Neural crest cell (in vitro differentiated cells): ENCODE measurements at places on chromosomes 2 and 18. TPM values are rescaled to one million over a fixed set of nuclear protein-coding genes. Genes with fewer than 3 reads are reported as not detected.

DNA sequence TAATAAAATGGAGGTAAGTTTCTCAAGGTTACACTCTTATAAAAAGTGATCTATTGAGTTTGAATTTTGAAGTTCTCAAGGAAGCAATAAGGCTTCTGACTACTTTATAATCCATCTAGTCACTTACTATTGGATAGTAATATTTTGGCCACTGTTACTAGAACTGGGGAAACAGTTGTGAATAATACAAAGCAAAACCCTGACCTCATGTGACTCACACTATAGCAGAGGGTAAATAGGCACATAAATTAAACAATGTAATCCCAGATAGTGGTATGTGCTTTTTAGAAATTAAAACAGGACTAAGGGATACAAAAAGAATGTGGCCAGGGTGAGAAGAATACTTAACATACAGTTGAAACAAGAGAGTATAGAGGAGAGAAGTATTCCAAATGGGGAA, 78.6 kb downstream of the CALCRL start:
- peaks cover 2% of the 10 kb centered on the region for H3K36me3 ChIP-seq
- H3K27ac ChIP-seq = no peak overlapping the region
- DNase-seq = no peak
- H3K4me1 ChIP-seq = no peaks in the 10 kb centered on the region

DNA sequence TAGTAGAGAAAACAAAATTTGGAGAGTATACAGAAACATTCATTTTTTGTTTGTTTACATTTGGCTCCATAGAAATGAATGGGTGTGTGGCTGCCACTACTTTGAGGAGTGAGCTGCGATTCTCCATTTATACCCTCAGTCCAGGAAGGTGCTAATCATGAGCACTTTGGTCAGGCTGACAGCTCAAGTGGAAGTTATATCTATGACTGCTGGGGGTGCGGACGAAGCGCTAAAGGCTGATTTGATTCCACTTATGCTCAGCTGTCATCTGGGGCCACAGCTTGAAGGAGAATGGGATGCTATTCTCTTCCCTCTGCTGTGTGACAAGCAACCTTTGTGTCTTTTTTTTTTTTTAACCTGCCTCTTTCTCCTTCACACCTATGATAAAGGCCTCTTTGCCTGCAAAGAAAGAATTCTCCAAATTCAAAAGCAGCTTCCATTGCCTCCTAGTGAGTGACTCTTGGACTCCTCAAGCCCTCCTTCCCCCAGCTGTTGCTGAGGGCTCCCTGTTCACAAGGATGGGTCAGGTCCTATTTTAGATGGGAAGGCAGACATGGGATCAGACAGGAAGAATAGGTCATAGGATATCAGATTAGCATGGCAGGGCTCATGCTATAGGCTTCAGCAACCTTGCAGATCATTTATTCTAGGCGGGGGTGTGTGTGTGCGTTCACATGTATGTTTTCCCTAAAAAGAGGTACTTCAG, 201.6 kb downstream of the SETBP1 start:
- peaks cover 14% of the 10 kb centered on the region for H3K36me3 ChIP-seq
- H3K27ac ChIP-seq = no peak overlapping the region
- no peak for DNase-seq
- no peaks in the 10 kb centered on the region for H3K27me3 ChIP-seq
- H3K4me1 ChIP-seq = peaks cover 14% of the 10 kb centered on the region

- no peak for DNase-seq
- no peaks in the 10 kb centered on the region for H3K27me3 ChIP-seq
- H3K27ac ChIP-seq = no peak overlapping the region
- H3K36me3 ChIP-seq = peaks cover 4% of the 10 kb centered on the region
- H3K4me3 ChIP-seq = no peak overlapping the region
Measured at GRCh38 chr2:188518381-188518780, 226.7 kb downstream of the GULP1 start.

DNA sequence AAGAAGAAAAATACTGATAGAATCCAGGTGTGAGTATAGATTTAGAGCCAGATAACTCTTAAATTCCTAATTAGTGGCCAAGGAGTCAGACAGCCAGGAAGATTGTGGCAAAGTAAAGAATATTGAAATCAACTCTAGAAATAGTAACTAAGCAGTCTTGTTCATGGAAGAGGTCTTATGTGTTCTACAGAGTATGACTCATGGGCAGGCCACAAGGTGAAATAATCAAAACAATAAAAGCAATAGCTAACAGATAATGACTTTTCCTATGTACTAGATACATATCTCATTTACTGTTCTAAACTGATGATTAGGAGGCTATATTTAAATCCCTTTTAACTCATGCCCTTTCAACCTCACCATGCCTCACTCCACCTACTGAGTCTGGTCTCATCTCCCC, 227.4 kb upstream of the COL3A1 start:
- no peaks in the 10 kb centered on the region for H3K4me1 ChIP-seq
- DNase-seq = no peak
- H3K4me3 ChIP-seq = no peak overlapping the region
- H3K27ac ChIP-seq = no peak overlapping the region
- no peaks in the 10 kb centered on the region for H3K36me3 ChIP-seq

- no peak overlapping the region for H3K27ac ChIP-seq
- DNase-seq = no peak
- no peak overlapping the region for H3K4me3 ChIP-seq
- H3K36me3 ChIP-seq = no peaks in the 10 kb centered on the region
Measured at GRCh38 chr2:130385709-130386108, 29.9 kb downstream of the PTPN18 start.

GRCh38 chr2:2788076-2788475, 457.0 kb upstream of the MYT1L start:
- no peak for DNase-seq
- peaks cover 12% of the 10 kb centered on the region for H3K4me1 ChIP-seq
- no peak overlapping the region for H3K4me3 ChIP-seq

DNA sequence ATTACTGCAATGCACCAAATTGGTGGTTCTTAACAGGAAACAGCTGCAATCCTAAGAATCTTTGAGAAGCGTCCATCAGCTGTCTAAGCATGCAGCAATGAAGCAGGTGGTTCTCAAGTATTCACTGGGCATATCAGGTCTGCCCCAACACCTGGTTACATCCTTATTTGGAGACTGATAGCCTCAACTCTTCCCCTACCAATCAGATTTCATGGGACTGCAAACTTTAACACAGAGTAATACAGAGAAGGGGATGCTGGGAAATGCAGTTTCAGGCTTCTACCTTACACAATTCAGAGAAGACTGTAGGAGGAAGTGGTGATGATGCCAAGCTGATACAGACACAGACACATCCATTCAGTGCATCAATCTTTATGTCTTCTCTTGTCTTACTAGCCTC, 240.5 kb downstream of the BCL2 start:
- no peak for DNase-seq
- no peak overlapping the region for H3K4me3 ChIP-seq
- H3K36me3 ChIP-seq = peaks cover 3% of the 10 kb centered on the region
- H3K27me3 ChIP-seq = no peaks in the 10 kb centered on the region
- peaks cover 11% of the 10 kb centered on the region for H3K4me1 ChIP-seq

- H3K4me1 ChIP-seq = no peaks in the 10 kb centered on the region
- H3K36me3 ChIP-seq = peaks cover 20% of the 10 kb centered on the region
- no peak for DNase-seq
- no peak overlapping the region for H3K4me3 ChIP-seq
- no peak overlapping the region for H3K27ac ChIP-seq
- H3K27me3 ChIP-seq = no peaks in the 10 kb centered on the region
Measured at GRCh38 chr2:46096260-46096659, 200.9 kb upstream of the EPAS1 start.

GRCh38 chr2:143139835-143140393, 10.7 kb downstream of the ARHGAP15 start:
- no peaks in the 10 kb centered on the region for H3K36me3 ChIP-seq
- no peak for DNase-seq
- H3K4me3 ChIP-seq = no peak overlapping the region
- H3K4me1 ChIP-seq = no peaks in the 10 kb centered on the region
- no peaks in the 10 kb centered on the region for H3K27me3 ChIP-seq

- no peak for DNase-seq
- peaks cover 1% of the 10 kb centered on the region for H3K4me1 ChIP-seq
- no peak overlapping the region for H3K27ac ChIP-seq
- H3K4me3 ChIP-seq = no peak overlapping the region
- no peaks in the 10 kb centered on the region for H3K27me3 ChIP-seq
Measured at GRCh38 chr2:230347659-230348305, 20.8 kb downstream of the SP140L start.

GRCh38 chr2:71212336-71212735, 14.6 kb downstream of the PAIP2B start:
- no peaks in the 10 kb centered on the region for H3K27me3 ChIP-seq
- no peak overlapping the region for H3K27ac ChIP-seq
- no peaks in the 10 kb centered on the region for H3K36me3 ChIP-seq
- no peaks in the 10 kb centered on the region for H3K4me1 ChIP-seq

DNA sequence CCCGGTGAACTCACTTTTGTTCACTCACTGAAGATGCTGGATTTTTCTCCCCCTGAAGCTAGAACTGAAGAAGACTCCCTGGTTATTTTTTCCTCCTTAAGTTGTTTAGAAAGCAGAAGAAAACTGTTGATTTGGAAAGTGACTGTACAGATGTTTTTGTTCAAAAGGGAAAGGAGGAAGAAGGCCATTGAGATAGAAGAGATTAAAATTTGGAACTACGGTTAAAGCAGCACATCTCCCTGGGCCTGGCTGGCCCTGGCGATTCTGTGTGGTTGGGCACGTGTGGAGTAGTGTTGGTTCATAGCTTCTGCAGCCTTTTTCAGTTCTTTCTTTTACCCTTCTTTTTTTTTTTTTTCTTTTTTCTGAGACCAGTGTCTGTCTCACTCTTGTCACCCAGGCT, 109.2 kb downstream of the MAP4K4 start:
- DNase-seq = no peak
- no peak overlapping the region for H3K27ac ChIP-seq
- H3K4me3 ChIP-seq = no peak overlapping the region
- peaks cover 3% of the 10 kb centered on the region for H3K36me3 ChIP-seq

DNA sequence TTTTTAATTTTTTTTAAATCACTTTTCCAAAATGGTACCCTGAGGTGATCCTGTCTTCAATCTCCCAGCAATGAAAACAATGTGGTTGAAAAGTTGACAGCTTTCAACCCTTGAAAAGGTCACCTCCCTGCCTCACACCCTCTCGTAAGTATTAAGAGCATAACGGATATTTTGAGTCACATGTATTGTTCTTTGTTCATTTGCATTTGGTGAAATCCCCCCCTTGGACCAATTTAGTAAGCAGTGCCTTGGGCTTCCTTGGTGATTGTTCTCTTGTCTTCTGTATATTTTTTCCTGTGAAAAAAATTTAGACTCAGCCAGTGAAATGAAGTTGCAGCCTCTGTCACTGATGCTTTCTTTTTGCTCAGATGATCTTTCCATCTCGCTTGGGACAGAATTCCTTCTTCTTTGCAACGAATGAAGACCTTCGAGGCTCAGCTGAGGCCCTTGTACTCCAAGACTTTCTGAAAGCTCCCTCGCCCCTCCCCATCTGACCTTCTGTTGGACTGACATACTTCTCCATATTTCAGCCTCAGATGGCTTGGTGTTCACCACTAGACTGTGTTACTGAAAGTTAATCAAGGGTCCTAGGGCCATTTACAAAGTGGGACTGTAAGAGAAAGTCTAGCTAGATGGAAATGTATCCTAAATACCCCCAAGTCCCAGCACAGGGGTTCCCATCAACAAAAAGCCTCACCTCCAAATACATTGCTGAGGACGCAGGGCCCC, 158.4 kb downstream of the BCL2 start:
- no peaks in the 10 kb centered on the region for H3K27me3 ChIP-seq

DNA sequence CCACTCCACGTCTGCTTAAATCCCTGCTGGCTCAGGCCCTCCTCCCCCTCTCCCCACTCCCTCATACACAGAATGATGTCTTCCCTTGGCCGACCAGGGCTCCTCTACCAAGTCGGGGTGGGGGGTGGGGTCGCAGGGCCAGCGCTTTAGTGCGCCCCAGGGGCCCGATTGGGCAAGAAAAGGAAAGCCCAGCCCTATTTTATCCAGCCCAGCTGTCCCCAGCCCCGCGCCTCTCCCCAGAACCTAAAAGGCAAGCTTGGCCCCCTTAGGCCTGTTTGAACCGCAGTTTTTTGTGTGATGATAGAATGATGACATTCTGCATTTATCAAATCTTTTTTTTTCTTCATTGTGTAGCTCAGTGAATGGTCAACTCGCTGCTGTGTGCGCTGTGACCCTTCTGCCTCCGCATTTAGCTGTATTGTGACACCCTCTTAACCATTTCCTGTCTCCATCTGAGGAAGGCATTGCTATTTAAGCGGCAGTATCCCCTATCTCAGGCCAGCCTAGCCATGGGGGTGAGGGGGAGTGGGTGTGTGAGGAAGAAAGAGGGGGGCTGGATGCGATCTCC, 231.4 kb downstream of the HAUS1 start:
- peak; percentile 28 for DNase-seq
- H3K27me3 ChIP-seq = peaks cover 14% of the 10 kb centered on the region

DNA sequence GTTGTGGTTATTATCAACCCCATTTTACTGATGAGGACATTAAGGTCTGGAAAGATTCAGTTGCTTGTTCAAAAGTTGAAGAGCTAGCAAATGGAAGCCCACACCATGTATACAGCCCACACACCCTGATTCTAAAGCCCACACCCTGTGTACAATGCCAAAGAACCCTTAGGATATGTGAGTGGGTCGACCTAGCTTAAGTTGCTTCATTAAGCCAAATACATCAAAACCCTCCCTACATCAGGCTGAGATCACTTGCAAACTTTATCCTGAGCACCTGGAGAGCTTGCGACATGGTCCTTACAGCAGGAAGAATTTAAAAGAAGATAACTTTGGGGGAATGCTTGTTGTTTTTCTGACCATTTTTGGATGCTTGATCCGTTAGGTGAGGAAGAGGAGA, 435 bp upstream of the ARHGAP25 start:
- no peak overlapping the region for H3K4me3 ChIP-seq
- no peaks in the 10 kb centered on the region for H3K36me3 ChIP-seq
- no peak overlapping the region for H3K27ac ChIP-seq
- DNase-seq = no peak
- H3K4me1 ChIP-seq = no peaks in the 10 kb centered on the region

DNA sequence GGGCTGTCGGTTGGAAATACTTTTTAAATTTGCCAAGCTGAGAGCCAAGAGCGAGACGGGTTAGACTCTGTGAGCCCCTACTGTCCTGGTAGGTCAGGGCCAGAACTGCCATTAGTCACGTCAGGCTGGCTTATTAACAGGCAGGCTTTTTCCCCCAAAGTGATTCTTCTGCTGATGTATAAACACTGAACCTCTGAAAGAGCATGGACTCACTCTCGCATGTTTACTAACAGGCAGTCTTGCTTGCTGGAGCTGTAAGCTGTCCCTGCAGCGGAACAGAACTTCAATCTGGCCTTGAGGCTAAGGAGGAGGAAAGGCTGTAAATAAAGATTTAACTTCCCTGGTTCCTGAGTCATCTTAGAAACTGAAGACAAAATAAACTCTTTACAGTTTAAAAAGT, 288.4 kb downstream of the PIEZO2 start:
- no peaks in the 10 kb centered on the region for H3K27me3 ChIP-seq
- no peak overlapping the region for H3K27ac ChIP-seq
- H3K36me3 ChIP-seq = peaks cover 16% of the 10 kb centered on the region

GRCh38 chr2:131155208-131155855, 50.2 kb downstream of the PLEKHB2 start:
- peak overlapping the region; percentile 50 for H3K27ac ChIP-seq
- H3K27me3 ChIP-seq = no peaks in the 10 kb centered on the region
- H3K4me1 ChIP-seq = peaks cover 5% of the 10 kb centered on the region
- H3K36me3 ChIP-seq = peaks cover 4% of the 10 kb centered on the region
- DNase-seq = no peak

Gene MALL
- 0.79 and 1.1 TPM in 2 replicates for total RNA-seq

Gene ATRAID
- total RNA-seq = 86.3 and 86.6 TPM in 2 replicates

Gene PMAIP1
- 4.2 and 4.6 TPM in 2 replicates for total RNA-seq

Gene CYP27C1
- total RNA-seq = 10.1 and 10.2 TPM in 2 replicates

Gene TDRD15
- not detected in 2 replicates for total RNA-seq

Gene VSNL1
- total RNA-seq = 1.7 and 2.1 TPM in 2 replicates

Gene SULT1C2
- 0.19 TPM in 1 of 2 replicates, not detected in the other for total RNA-seq

Gene HTR2B
- total RNA-seq = not detected in 2 replicates
